ENCODE measurements at places on chromosomes 3 and 15.
A peak's percentile ranks its signal among the peaks of the same experiment; 100 is the strongest.

DNA sequence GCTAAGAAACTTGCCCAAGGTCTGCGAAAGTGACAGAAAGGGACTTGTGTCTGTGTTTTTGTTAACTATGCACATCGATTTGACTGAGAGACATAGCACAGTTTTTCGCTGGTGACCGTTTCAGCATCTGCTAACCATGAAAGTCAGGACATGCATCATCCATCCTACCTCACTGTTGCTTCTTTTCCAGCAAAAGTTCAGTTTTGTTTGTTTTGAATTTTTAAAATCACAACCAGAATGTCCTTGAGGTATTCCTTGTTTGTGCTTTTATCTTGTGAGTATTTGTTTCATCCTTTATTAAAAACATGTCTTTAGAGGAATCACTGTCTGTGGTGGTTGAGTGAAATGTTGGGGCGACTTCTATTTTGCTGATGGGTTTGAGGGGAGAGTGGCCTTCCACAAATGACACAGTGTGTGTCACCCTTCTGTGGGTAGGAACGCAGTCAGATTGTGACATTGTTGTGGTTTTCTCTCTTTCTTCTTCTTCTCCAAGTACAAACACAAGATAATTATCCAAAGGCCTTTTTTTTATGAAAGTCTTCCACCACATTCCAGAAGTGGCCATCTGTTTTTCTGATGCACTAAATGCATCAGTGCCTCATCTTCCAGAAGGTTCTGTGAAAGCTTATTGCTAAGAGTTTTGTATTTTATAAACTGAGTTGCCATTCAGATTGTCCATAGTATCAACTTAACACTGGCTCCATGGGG is 214.4 kb upstream of the NR2E3 start:
- DNase-seq = no peak

- DNase-seq = no peak
These were observed 6.7 kb downstream of the KLHL40 start for GRCh38 chr3:42691816-42692666.

- DNase-seq = peak; percentile 24
These were observed 3.0 kb upstream of the TLE3 start for GRCh38 chr15:70100474-70101341.

- DNase-seq = peak; percentile 10
These were observed 57.7 kb upstream of the AADACL2 start for GRCh38 chr3:151675858-151676615.

DNA sequence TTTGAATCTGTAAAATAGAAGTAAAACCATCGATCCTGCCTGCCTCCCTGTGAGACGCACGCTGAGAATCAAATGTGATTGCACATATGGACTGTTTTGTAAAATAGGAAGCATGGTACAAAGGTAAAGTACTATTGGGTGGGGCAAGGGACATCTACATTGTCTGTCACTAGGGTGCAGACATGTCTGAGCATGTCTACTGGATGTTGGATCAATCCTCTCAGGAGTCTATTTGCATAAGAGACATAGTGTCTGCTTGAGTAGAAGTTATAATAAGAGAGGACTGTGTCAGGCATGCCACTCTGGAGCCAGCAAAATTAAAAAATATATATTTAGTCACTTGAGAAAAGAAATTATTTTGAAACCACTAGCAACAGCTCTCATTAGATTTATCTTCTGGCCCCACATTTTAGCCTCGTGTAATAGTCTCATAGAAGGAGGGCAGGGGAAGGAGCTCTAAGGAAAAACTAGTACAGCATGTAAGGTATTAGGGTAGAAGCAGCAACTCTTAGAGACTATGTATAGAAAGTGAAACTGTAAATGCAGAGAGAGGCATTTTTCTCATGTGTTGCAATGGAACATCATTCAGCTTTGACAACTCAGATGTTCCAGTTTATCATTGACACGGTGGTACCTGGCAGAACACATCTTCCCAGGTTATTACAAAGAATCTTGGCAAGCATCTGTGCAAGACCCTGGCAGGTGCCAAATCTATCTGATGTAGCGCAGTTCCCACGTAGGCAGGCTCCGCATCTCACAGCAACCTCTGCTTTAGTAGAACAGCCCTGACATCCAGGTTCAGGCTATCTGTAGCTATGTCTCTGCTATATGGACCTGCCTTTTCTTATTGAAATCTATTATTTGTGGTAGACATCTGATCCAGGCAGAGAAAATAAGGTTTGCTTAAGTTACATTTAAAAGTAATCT is 85.2 kb upstream of the CHL1 start:
- DNase-seq = no peak

DNA sequence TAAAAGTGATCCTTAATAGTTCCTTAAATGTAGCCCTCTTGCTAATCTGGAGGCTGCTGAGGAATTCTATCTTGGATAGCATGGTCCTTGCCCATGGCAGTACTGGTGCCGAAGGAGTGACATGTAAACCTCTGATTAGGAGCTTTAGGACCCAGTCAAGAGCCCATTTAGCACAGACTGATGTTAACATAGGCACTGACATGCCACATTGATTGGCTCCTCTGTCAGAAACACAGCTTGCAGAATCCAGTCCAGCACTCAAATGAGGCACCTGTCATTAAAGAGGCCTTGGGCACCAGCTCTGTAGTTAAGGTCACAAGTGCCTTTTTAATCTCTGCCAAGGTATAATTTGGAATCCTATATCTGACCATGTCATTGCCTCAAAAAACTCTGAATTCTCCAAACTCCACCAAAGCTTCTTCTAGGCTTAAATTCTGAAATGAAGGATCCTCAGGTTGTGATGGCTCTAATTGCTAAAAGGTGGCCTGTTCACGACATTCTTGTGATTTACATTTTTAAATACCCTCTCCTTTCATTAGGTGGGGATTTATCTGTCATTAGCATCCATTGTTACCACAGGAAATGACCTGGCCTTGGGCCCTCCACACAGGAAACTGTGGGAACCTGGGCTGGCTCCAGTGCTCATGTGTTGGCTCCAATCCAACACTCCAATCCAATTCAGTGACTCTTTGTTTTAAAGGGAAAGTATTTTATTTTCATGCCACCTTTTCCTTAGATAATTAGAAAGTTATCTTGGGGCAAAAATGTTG is 57.3 kb upstream of the RNF7 start:
- DNase-seq = no peak

Data from inflammatory macrophage treated with lipopolysaccharide for 4 hours (primary cell).